ENCODE measurements at places on chromosomes 1 and 21.

GRCh38 chr1:34360574-34360973, 183.9 kb downstream of the C1orf94 start:
- no peak for DNase-seq

DNA sequence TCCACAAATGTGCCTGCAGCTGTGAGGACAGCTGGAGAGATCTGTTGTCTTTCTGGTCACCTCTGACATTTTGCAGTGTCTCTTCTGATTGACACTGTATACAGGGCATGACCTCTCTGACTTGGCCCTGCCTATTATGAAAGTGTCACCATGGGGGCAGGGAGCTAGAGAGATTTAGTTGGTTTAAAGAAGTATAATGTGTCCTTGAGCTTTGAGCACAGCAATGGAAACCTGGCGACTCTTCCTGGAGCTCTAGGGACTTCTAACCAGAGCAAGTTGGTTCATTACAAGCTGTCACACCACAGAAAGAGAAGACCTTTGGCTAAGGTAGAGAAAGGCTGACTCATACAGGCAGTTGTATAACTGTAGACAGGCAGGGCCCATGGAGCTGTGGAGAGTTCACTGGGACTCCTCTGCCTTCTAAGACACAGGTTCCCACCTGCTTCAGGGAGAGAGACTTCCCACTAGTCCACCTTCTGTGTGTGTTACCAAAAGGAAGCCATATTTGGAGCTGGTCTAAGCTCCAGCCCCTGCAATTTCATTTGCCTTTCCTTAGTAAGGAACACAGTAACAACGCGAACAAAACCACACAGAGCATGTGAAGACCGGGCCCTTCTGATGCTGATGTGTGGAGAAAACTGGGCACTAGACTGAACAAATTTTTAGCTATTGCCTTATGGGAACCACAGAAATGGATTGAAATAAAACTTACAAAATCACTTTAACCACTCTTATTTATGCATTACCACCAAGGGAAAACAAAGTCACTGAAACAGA, 90.5 kb upstream of the ADAR start:
- DNase-seq, result no peak

- no peak for DNase-seq
These were observed 841.5 kb downstream of the KCNT2 start for GRCh38 chr1:195766709-195767108.

DNA sequence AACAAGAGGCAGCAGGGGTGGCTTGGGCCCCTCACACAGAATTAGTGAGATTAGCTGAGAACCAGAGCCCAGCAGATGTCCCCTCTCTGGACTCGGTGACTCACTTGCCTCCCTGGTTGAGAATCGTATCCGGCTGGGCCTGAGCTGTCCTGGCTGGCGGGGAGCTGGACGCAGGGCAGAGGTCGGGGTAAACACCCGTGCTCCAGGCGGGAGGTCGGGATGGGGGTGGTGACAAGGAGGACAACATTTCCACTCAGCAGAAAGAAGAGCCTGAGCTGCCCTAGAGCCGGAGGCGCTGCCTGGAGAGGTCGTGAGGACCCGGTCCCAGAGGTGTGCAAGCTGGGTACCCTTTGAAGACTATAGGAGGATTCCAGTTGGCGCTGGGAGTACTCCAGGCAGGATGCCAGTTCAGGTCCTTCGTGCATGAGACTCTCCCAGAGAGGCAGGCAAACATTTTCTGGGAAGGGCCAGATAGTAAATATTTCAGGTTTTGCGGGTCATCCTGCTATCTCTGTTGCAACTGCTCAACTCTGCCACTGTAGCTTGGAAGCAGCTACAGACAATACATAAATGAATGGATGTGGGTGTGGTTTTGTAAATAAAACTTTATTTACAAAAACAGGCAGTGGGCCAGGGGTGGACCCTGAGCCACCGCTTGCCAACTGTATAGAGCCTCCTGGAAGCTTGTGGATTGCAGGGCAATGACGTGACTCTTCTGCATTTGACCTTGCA, 116.8 kb upstream of the WNT4 start:
- no peak for DNase-seq

DNA sequence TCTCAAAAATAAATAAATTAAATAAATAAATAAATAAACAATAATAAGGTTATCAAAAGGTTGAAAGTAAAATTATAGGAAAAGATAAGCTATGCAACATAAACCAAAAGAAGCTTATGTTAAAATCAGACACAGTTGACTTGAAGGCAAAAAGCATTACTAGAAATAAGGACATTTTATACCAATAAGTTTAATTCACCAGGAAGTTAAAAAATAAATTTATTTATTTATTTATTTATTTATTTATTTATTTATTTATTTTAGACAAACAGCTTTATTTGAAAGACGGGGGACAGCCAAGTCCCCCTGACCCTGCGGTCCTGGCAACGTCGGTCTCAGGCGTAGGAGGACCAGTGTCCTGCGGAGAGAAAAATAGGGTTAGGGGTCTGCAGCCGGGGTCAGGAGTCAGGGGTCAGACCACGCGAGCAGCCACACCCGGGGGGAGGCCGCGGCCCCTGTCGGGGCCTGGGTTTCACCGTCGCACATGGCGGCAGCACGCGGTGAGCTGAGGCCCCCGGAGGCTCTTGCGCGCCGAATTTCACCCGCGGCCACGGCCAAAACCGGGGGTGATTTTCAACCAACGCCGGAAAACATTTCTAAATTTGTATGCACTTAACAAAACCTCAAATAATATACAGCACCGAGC, 8.4 kb upstream of the DEDD start:
- DNase-seq, result no peak

GRCh38 chr21:15472108-15473040, 257.4 kb upstream of the USP25 start:
- no peak for DNase-seq

DNA sequence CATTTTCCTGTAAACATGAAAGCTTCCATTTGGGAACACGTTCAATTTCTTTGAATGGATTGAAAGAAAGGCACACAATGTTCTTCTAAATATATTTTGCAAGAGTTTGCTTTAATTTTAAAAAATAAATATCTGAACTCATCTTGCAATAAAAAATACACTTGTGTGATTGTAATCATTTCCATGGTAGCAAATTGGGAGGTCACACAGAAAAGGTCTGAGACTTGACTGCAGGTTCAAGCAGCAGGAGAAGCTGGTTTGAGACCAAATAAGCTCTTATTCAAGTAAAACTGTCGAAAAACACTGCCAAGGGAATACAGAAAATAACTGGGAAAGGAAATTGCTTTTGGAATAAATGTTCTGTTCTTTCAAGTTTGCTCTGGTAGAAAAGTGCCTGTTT, 498.9 kb downstream of the ADGRL2 start:
- DNase-seq, result no peak

Measured in NCI-H2171 treated with DMSO at 0.1 percent for 48 hours (cell line).